ENCODE measurements at places on chromosomes 6 and 20.

DNA sequence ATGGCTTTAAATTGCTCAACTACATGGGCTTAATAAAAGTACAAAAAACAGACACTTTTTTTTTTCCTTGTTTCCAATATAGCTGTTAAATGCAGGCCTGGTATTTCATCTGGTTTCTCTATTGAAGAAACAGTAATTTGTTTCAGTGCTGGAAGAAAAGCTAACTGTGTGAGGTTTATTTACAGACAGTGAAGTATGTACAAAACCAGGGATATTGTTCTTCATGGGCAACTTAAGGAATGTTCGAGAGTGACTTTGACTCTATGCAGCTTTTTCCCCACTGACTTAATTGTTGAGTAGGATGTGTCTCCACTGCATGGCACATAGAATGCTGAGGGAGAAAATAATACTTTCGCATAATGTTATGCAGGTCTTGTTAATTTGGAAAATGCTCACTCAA is 31.0 kb upstream of the PRL start:
- DNase-seq = no peak

DNA sequence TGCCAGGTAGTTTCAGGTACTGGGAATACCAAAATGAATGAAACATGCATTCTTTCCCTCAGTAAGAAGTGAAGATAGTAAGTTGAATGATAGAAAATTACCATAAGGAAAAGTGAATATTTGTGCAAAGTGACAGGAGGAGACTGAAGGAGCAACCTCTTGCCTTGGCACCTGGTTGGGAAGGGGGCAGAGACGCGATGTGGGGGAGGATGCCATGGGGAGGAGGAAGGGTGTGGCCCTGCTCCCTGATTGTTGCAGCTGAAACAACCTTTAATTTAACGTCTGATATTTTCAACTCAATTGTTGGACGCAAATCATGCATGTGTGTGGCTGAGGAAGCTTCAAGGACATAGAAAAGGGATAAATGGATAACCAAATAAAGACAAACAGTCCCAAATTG is 72.1 kb upstream of the ENPP5 start:
- no peak for DNase-seq

- DNase-seq = no peak
These were observed 21.1 kb downstream of the ELOVL2 start for GRCh38 chr6:11023032-11023431.

- no peak for DNase-seq
These were observed 377.1 kb downstream of the ADGRB3 start for GRCh38 chr6:69012211-69012610.

GRCh38 chr20:60765821-60766403 is 486.1 kb upstream of the CDH4 start:
- no peak for DNase-seq

GRCh38 chr6:100475554-100476320 is 11.0 kb upstream of the SIM1 start:
- no peak for DNase-seq

DNA sequence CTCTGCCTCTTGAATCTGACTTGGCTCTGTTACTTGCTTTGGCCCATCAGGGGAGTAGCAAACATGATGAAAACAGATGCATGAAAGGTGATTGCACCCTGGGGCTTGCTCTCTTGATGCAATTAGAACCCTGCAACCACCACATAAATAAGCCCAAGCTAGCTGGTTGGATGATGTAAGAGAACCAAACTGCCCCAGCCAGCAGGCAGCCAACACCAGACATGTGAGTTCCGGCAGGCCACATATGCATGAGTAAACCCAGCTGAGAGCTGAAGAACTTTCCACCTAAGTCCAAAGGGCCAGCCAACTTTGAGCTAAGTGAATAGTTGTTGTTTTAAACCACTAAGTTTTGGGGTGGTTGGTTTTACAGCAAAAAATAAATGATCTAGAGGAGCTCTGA is 268.4 kb downstream of the FARS2 start:
- no peak for DNase-seq

DNA sequence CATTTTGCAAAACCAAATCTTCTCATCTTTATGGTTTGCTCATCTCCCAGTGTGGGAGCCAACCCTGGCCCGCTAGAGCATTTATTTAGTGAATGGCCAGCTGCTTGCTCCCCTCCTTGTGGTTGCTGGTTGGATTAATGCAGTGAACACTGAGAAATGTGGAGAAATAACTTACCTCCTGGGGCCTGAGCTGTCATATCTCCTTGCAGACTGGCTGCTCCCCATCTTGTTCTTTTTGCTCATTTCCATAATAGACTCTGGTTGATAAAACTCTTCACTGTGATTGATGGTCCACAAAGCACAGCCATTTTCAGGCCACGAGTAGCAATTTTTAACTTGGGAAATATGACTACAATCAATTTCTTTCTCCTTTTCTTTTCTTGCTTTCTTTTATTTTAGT is 1078.5 kb upstream of the FLRT3 start:
- no peak for DNase-seq

- DNase-seq = no peak
These were observed 114.4 kb upstream of the MAP3K7 start for GRCh38 chr6:90701146-90701781.

DNA sequence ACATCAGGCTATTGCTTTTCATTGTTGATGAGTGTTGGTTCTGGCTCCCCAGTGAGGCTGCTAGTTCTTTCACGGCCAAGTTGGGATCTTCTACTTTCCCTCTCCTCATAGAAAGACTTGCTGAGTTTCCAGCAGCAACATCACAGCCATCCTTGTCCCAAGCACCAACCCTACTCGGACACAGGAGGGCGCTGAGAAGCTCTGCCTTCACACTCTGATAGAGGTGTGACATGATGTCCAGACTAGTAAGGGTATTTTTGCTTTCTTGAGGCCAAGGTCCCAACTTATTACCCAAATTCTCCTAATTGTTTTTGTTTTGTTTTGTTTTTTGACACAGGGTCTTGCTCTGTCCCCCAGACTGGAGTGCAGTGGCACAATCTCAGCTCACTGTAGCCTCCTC is 3.0 kb upstream of the GCM1 start:
- no peak for DNase-seq

- DNase-seq = no peak
These were observed 567.4 kb downstream of the CBLN4 start for GRCh38 chr20:55437798-55438415.

GRCh38 chr6:155676346-155676745 is 220.7 kb upstream of the NOX3 start:
- no peak for DNase-seq

- DNase-seq = no peak
These were observed 102.6 kb downstream of the PERP start for GRCh38 chr6:138004430-138005287.

- no peak for DNase-seq
These were observed 7.5 kb downstream of the TFAP2B start for GRCh38 chr6:50826037-50826761.

DNA sequence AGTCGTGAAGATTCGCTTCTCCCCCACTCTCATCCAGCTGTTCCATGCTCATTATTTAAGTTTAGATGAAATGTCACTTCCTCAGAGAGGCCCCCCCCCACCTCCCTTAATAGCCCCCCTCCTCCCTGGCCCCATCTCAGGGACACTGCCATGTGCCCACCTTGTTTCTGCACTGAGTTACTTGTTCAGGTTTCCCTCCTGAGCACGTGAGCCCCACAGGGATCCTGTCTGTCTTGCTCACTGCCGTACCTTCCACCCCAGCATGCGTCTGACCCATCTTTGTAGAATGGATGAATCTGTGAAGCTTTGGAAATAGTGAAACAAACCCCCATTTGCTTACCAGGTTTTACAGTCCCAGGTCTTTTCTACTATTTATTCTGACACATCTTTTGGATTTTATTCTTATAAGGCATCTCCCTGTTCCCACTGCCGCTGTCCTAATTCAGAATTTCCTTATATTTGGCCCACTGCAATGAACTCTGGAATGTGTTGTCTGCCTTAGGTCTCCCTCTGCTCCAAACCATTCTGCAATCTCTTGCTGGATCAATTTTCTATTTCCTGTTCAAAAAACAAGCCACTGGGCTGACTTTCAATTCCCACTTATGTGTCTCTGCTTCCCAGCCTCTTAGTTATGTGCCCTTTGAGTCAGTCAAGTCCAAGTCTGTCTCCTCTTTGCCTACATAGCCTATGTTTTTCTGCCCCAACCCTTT is 136.5 kb upstream of the ECI2 start:
- no peak for DNase-seq

GRCh38 chr6:122007339-122007738 is 392.1 kb upstream of the HSF2 start:
- no peak for DNase-seq

DNA sequence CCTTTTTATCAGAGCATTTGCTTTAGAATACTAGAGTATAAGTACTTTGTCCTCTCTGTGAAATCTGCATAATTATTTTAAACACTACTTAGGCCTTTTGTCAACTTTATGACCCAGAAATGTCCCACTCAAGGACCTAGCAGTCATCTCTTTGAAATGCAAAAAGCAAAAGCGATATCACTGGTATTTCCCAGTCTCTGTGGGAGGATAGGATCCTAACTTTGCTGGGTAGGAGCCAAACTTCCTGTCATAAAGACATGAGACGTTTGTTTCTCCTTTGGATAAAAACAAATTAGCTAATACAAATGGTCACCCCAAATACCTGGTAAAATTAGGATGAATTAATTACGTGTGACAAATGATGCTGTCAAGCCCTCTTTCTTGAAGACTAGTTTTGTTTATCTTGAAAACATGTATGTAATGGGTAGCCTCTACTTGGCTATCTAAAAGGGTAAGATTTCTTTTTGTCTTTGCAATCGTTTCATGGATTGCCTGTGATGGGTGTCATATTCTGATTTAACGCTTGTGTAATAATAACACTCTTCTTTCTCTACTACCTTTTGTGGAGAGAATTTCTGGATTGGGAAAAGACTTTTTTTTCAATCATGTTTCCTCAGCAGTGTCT is 36.2 kb downstream of the DCDC2 start:
- DNase-seq = no peak

DNA sequence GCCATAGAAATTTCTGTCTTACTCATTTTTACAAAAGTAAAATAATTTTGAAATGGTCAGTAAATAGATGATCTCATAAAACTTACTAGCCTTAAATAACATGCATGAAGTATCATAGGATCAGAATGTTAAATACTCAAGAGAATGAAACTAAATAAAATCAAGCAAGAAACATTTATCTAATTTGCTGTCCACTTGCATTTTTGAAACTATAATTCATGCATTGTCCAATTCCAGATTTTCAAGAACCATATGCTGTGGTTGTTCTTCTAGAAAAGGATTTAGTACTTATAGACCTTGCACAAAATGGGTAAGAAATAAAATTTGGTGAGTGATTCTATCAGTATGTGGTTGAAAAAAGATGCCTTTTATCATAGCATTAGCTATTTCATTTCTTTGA is 107.0 kb downstream of the STXBP5 start:
- DNase-seq = no peak

GRCh38 chr6:24426729-24427446 is 24.2 kb downstream of the MRS2 start:
- DNase-seq = no peak

DNA sequence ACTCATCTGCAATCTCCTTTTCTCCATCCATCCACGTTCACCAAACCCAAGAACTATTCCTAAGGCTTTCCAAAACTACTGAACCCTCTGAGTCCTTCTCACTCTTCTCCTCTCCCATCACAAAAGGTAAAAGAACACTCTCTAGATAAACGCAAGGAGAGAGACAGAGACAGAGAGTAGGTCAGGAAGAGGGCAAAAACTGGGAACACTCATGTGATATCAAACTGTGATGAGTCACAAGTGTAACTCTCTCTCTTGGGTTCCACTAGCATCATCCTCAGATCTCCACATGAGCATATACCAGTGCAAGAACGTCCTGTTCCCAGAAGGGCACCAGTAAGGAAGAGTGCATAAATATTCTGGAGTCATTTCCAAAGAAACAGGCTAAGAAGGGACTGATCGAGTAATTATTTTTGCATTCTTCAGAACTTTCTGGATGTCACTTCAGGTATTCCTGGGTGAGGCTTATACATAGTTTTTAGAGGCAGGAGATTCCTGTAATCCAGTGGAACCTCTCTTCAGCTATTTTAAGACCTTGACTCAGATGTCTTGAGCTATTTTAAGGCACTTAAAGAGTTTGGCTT is 47.3 kb upstream of the STXBP5 start:
- no peak for DNase-seq

DNA sequence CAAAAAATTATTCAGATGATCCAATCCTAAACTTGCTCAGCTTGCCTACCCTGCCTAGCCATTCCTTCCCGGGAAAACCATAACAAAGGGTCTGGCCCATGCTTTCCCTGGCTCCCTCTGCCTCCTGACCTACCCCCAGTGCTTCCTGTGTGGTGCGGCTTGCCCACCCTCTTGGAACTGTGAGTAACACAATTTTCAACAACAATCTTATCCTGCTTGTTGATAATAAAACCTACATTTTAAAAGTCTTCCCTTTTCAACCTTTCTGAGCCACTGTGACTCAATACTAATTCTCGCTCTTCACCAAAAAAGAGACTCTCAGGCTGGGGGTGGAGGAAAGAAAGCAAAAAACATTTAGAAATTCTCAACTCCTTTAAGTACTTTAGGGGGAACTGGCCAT is 18.0 kb downstream of the EXOC2 start:
- no peak for DNase-seq

DNA sequence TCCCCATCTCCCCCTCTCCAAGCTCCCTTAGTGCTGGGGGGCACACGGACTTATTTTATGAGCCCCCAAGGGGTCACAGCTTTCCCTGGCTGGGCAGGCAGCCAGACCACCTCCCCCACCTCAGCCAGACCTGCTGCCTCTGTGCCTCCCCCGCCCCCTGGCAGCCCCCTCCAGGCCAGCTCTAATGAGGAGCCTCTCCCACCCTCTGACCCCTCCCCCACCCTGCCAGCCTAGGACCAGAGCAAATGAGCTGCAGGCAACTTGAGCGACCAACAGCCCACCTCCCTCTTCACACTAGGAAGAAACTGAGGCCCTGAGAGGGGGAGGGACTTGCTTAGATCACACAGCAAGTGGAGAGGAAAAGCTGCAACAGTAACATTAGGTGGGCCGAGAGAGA is 1.9 kb downstream of the GDF5 start:
- no peak for DNase-seq

DNA sequence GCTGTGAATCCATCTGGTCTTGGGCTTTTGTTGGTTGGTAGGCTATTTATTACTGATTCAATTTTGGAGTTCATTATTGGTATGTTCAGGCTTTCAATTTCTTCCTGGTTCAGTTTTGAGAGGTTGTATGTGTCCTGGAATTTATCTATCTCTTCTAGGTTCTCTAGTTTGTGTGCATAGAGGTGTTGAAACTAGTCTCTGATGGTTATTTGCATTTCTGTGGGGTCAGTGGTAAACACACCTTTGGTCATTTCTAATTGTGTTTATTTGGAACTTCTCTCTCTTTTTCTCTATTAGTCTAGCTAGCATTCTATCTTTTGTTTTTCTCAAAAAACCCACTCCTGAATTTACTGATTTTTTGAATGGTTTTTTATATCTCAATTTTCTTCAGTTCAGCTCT is 70.1 kb upstream of the IRAK1BP1 start:
- no peak for DNase-seq

GRCh38 chr6:150770637-150771036 is 94.9 kb upstream of the MTHFD1L start:
- no peak for DNase-seq

GRCh38 chr6:118704915-118705314 is 53.5 kb upstream of the CEP85L start:
- no peak for DNase-seq

- no peak for DNase-seq
These were observed 93.8 kb upstream of the LY86 start for GRCh38 chr6:6494677-6495076.

- DNase-seq = no peak
These were observed 559.3 kb upstream of the IRAK1BP1 start for GRCh38 chr6:78308025-78308424.

All from chondrocyte (in vitro differentiated cells).